Stimulated activated CD8-positive, alpha-beta memory T cell treated with anti-CD3 and anti-CD28 coated beads, Interleukin-4, amount 100 ng/mL, for 1 hour (primary cell): ENCODE measurements at places on chromosomes 13 and 19.

DNA sequence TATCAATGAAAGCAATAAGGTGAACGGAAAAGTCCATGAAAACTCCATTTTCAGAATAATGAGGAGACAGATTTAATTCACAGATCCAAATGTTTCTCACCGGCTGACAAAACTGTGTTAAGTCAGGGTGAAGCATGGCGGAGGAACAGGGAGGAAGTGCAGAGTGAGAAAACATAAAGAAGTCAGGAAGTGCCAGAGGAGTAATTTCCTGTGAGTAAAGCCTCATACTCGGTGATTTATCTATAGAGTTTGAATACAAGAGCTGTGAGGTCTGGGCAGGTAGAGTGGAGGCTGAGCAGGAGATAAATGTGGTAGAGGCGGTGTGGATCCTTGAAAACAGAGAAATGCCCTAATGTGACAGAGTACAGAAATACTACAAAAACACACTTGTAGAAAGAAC lies 11.4 kb downstream of the CARD8 start:
- DNase-seq = no peak

- DNase-seq = peak; percentile 64
Observed at GRCh38 chr19:18304458-18305310, 18.2 kb downstream of the LSM4 start.

GRCh38 chr13:67355812-67356476 lies 125.8 kb upstream of the PCDH9 start:
- DNase-seq = no peak

GRCh38 chr13:114147803-114148520 lies 15.5 kb upstream of the RASA3 start:
- DNase-seq = no peak

DNA sequence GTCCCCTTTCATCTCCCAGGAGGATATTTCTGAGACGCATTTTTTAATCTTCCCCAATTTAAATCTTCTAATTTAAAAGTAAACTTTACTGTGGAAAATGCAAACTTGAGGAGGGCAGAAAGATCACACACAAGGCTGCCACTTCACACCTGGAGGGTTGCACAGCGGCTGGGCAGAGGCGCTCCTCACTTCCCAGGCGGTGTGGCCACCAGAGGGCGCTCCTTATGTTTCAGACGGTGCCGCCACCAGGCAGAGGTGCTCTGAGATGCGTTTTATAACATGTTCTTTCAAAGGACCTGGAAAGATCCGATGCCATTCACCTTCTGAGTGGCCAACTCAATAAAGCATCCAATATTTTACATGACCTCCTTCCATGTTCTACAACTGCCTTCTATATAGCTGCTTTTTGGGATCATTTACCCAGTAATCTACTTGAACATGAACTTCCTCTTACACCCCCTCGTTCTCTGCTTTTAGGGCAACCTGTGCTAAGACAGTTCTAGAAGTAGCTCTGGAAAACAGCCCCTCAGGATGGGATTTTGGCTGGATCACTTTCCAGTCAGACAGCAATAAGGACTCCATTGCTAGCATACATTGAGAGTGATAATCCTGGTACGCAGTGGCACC lies 14.8 kb upstream of the MTUS2 start:
- no peak for DNase-seq

DNA sequence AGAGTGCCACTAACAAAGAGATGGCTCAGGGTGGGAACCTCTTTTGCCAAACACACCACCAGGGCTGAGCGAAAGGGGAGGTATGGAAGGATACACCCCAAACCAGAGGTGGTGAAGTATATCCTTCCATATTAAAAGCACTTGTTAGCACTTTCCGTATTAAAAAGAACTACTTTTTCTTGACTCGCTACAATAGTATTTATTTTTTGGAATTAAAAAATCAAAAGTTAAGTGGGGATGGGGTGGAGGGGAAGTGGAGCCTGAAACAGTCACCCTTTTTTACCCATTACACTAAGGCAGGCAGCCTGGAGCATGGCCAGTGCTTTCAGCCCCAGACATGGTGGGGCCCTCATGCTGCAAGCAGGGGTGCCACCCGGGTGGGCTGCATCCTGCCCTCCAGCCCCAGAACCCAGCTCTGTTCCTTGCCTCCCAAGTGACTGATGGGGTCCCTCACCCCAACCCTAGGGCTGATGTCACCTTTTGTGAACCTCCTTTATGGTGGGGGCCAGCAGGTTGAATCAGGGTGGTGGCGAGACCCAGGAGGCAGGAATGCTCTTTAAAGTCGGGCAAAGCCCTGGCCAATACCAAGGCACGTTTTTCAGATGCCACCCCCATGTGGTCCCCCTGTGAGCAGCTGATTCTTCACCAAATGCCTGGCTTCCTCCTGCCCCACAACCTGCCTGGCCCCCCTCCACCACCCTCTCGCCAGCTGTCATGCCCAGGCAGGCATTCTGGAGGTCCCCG lies 31.0 kb downstream of the LYL1 start:
- DNase-seq = no peak

- no peak for DNase-seq
Observed at GRCh38 chr19:16587833-16588823, 15.9 kb upstream of the SLC35E1 start.

DNA sequence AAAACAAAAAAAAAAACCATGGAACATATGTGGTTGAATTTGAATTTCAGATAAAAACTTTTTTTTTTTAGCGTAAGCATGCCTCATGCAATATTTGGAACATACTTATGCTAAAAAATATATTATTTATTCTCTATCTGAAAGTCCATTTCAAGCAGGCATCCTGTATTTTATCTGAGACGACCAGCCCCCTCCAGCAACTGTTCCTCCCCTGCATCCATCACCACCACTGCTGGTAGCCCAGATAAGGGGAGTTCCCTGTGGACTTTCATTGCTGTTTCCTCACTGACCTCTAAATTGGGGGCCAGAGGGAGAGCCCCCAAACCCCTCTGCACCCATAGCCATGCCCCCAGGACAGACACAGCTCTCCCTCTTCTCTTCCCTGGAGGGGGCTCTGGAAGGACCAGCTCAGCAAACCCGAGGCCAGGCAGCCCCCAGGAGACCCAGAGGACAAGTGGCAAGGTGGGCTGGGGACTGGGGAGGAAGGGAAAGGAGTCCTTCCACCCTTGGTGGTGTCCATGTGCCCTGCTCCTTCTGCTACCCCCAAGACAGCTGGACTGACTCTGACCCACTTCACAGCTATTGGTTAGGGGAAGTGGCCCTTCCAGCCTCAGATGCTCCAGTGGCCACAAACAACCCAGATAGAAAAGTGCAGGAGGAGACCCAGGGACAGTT lies 6.6 kb upstream of the SIGLEC12 start:
- no peak for DNase-seq

DNA sequence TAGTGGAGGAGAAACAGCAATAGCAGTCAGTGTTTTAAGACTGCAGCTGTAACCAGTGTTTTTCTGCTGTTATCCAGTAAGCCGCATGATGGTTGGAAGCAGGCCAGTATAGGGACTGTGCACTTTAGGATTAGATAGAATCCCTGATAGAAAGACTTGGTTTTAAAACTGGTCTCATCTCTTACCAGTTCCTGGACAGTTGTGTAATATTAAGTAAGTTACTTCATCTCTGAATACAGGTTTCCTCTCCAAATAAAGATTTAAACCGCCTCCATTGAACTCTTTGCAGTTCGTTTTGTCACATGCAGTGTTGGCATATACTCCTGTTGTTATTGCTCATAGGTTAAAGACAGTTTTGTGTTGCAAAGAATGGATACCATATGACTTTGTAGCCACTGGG lies 25.6 kb downstream of the URI1 start:
- DNase-seq = no peak

DNA sequence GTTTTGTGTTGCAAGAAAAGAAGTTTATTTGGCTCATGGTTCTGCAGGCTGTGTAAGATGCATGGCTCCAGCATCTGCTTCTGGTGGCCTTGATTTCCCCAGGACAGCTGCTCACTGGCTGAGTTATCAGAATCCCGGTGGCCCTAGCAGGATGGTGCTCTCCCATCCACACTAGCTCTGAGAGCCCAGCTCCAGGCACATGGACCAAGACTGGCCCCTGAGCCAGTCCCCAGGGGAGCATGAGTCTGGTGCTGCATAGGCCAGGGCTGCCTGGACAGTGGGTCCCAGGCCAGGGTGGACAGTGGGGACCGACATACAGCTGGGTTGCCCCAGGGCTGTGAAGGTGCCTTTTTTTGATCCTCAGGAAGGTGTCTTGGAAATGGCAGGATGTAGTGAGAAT lies 10.4 kb downstream of the ADGRE2 start:
- DNase-seq = no peak

DNA sequence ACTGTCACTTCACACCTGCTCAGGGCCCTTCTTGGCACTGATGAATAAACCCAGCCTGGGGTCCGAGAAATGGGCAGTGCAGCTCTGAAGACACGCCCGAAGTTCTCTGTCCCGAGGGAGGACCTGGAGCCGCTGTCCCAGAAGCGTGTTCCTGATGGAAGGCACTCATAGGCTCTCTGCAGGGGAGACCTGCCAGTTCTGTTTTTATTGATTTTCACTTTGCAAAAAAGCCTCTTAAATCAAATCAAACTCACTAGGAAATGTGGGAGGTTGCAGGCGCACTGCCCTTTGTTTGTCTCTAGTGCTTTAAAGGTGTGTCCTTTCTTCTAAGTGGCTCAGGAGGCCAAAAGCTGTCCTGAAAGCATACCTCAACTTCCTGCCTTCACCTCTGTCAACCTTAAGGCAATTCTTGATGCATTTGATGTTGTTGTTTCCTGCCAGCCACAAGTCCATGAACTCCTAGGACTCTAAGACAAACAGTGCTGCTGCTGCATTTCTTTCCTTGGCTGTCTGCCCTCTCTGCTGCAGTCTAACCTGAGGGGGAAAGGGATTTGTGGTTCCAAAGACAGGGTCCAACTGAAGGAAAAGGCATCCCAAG lies 663.2 kb downstream of the UQCRFS1 start:
- DNase-seq = no peak

DNA sequence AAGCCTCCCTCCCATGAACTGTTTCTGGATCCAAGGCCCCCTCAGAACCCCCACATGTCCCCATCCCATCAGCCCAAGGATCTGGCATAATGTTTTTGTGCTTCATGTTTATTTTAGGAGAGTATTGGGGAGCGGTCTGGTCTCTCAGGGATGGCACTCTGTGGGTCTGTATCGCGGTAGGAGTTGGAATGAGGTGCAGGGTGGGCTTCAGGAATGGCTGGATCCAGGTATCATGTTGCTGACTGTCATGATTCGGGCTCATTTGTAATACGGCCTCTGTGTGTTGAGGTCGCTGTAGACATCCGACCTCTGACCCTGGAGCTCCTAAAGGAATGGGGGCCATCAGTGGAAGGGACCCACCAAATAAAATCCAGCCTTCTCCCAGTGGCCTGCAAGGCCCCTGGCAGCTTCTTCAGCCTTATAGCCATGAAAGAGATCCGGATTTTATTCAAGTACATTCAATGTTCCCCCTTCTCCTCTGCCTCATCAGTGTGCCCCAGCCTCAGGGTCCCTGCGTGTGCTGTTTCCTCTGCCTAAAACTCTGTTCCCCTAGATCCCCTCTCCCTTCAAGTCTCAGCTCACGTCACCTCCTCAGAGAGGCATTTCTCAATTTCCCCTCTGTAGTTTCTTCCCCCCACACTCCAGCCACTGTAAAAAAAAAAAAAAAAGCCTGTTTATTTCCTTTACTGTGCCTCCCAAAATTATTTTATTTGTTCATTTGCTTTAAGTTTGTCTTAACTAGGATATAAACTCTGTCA lies 2.2 kb downstream of the HCST start:
- DNase-seq = no peak

DNA sequence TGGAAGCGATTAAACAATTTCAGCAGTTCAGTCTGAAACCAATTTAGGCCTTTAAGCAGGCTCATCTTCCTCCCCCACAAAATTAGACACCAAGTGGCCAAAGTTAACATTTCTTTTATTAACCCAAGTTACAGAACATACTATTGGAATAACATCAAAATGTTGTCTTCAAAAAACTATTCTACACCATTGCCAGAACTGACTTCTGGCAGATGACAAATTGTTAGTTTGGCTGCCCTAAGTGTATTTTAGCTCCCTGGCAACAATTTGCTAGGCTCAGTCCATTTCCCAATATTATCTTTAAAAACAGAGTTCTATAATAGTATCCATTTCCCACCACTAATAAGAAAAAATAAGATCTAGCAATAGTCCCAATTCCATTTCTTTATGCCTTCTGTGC lies 107.8 kb downstream of the SGCG start:
- no peak for DNase-seq

DNA sequence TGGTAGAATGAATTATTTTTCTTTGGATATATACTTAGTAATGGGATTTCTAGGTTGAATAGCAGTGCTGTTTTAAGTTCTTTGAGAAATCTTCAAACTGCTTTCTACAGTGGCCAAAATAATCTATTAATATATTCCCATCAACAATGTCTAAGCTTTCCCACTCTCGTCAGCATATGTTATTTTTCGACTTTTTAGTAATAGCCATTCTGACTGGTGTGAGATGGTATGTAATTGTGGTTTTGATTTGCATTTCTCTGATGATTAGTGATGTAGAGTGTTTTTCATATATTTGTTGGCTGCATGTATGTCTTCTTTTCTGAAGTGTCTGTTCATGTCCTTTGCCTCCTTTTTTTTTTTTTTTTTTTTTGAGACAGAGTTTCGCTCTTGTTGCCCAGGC lies 90.2 kb upstream of the CSNK1A1L start:
- DNase-seq = no peak

DNA sequence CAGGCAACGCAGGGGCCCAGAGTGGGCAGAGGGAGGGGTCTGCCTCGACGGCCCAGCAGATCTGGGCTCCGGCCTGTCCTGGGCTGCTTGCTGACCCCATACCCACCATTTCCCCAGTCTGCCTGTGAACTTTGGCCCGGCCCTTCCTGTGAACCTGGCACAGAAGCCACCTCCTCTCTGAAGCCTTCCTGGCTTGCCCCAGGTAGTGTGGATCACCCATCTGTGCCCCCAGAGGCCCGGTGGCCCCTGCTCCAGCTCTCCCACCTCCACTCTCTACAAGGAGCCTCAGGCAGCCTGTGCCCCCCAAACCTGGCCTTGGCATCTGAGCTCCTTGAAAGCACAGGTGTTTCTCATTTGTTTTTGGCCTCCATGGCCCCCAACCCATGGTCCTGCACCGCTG lies 15.7 kb downstream of the PLEKHF1 start:
- DNase-seq = no peak

- DNase-seq = peak; percentile 5
Observed at GRCh38 chr13:29707876-29708543, 112.5 kb upstream of the SLC7A1 start.

DNA sequence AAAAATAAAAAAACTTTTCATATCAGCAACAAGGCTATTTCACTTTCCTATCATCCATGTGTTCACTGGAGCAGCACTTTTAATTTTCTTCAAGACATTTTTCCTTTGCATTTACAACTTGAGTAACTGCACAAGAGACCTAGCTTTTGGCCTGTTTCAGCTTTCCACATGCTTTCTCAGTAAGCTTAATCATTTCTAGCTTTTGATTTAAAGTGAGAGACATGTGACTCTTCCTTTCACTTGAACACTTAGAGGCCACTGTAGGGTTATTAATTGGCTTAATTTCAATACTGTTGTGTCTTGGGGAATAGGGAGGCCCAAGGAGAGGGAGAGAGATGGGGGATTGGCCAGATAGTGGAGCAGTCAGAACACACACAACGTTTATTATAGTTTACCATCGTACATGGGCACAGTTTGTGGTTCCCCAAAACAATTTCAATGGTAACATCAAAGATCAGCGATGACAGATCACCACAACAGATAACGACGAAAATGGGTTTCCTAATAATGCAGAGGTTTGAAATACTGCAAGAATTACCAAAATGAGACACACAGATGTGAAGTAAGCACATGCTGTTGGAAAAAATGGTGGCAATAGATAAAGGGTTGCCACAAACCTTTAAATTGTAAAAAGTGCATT lies 117.6 kb downstream of the GGACT start:
- no peak for DNase-seq

GRCh38 chr13:58806401-58806800 lies 1174.9 kb downstream of the PCDH17 start:
- no peak for DNase-seq
